HCT116 (cell line): ENCODE measurements at places on chromosomes 1 and 21.

GRCh38 chr1:80154176-80154575 is 1147.6 kb upstream of the ADGRL4 start:
- DNase-seq, result no peak

DNA sequence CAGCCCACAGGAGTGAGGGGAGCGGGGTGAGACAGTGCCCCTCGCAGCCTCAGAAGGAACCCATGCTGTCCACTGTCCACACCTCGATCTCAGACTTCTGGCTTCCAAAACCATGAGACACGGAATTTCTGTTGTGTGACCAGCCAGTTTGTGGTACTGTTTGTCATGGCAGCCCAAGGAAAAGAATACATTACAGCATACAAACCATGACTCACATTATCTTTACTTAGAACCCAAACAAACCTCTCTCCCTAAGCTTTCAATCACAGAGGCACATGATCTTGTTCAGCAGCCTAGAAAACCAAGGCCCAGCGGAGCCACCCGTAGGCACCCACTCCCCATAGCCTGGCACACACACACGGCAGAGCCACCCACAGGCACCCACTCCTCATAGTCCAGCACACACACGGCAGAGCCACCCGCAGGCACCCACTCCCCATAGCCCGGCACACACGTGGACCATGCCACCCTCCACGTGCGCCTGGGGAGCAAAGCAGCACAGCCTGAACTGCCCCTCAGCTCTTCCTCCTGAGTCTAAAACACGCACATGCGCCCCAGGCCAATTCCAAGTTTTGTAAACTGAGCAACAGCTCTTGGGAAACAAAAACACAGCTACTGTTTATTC is 458 bp upstream of the KRTAP10-4 start:
- DNase-seq, result no peak

- no peak for DNase-seq
Measured at GRCh38 chr1:15954316-15954715, 21.6 kb downstream of the ZBTB17 start.

- DNase-seq, result no peak
Measured at GRCh38 chr1:154861607-154862094, 8.4 kb downstream of the KCNN3 start.

GRCh38 chr21:42467140-42467983 is 28.7 kb downstream of the RSPH1 start:
- DNase-seq, result peak; percentile 23

- DNase-seq, result no peak
Measured at GRCh38 chr1:8161546-8162105, 135.5 kb upstream of the ERRFI1 start.
